Stimulated activated CD4-positive, alpha-beta T cell treated with anti-CD3 and anti-CD28 coated beads, Interleukin-2, amount 100 ng/mL, for 24 hours (primary cell): ENCODE measurements at places on chromosomes 3 and 15.

GRCh38 chr15:57373882-57374276, 2.4 kb upstream of the CGNL1 start:
- DNase-seq: no peak

DNA sequence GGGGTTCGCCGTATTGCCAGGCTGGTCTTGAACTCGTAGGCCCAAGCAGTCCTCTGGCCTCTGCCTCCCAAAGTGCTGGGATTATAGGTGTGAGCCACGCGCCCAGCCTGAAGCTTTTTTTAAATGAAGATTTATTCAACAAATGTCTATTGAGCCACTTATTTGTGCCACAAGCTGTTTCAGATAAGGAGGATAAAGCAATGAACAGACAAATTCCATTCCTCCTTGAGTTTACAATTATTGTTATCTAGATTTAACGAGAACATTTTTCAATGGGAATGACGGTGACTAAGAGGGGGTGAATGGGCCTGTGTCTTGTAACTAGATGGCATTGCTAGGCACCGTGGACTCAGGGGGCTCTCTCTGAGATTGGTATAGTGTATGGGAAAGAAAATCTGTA, 10.2 kb downstream of the PPARG start:
- no peak for DNase-seq

- no peak for DNase-seq
Observed at GRCh38 chr15:80003171-80003570, 32.2 kb upstream of the BCL2A1 start.

- no peak for DNase-seq
Observed at GRCh38 chr3:195213639-195214315, 57.2 kb downstream of the XXYLT1 start.

DNA sequence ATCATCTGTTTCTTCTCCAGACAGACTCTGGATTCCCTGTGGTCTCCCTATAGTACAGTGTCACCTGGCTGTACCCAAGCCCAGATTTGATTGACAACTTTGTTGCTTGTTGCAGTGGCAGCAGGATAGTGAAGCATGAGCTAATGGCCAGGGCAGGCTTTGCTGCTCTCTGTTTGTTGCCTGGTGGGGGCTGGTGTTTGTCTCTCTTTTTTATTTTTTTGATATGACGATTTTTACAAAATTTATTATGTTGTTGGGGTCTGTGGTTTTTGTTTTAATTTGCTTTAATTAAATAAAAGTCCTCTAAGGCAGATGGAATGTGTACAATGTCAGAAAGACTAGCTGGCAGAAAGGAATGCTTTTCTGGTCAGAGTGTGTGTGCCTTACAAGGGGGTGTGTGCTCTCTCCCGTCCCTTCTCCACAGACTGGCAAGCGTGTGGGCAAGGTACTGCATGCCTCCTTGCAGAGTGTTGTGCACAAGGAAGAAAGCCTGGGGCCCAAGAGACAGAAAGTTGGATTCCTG, 15.2 kb upstream of the CLEC3B start:
- DNase-seq: no peak

- no peak for DNase-seq
Observed at GRCh38 chr3:45124352-45124751, 21.8 kb downstream of the CDCP1 start.

GRCh38 chr3:16190704-16191103, 16.2 kb downstream of the GALNT15 start:
- no peak for DNase-seq

GRCh38 chr3:122795674-122796195, 866 bp downstream of the SLC49A4 start:
- no peak for DNase-seq

- DNase-seq: no peak
Observed at GRCh38 chr3:106617276-106617675, 748.5 kb upstream of the CBLB start.
